ENCODE measurements at places on chromosomes 3 and 15.

GRCh38 chr3:37762698-37763097, 99.0 kb upstream of the CTDSPL start:
- no peak for DNase-seq

DNA sequence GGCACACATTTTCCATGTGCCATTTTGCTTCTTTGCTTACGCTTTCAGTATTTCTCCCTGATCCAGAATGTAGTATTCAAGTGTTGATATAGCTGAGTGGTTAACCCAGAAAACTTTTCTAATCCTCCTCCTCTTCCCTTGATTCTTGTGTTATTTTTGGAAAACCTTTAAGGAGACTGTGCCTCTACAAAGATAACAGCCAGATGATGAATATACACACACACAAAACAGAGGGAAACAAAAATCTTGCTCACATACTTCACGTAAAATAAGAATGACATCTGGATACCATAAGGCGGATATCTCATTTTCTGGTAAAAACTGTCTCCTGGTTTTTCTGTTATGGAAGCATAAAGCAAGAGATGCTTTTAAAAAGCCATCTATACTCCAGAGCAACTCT, 295.8 kb upstream of the THBS1 start:
- no peak for DNase-seq

DNA sequence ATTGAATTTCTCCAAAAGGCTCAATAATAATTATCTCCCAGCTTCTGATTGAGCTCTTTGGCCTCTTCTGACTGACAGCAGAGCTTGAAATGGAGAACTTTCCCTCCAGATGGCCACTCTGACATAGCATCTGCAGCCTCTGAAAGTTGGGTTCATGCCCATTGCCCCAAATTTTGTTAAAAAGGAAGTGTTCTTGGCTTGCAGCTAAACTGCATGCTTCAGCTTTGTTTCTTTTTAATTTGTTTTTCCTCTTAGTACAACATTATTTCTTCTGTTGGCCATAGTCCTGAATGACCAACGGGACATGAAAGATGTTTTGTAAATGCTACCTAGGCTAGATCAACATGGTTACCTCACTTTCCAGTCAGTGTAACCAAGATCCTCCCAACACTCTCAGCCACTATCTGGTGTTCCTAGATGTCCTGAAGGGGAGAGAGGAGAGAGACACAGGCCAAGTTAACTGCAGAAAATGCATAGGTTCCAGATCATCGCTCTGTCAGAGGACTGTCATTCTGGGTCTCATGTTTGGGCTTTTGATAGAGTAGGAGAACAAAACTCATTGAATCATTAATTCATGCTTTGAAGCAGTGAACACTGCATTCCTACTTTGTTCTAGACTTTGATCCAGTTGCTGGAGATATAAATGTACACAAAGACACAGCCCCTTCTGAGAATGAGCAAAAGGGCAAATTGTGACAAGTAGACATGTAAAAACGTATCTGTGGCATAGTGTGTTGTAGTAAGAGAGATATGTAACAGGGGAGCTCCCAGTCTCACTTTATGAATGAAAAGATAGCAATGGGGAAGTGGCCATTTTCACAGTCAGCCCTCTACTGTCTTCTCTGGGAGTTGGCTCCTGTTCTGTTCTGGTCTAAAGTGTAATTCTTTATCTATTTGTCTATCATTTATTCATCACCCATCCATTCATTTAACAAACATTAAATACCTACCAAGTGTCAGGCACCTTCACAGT, 156.2 kb downstream of the ZNF621 start:
- DNase-seq: no peak

GRCh38 chr3:46693038-46693891, at the start of gene ALS2CL:
ALS2CL (minus strand) TSS chr3:46693679; CDS start chr3:46689440, 4,239 bp downstream.
- DNase-seq: no peak

GRCh38 chr3:20682573-20682972, 496.6 kb upstream of the SGO1 start:
- no peak for DNase-seq

GRCh38 chr3:34351882-34352777, 553.7 kb downstream of the PDCD6IP start:
- no peak for DNase-seq

DNA sequence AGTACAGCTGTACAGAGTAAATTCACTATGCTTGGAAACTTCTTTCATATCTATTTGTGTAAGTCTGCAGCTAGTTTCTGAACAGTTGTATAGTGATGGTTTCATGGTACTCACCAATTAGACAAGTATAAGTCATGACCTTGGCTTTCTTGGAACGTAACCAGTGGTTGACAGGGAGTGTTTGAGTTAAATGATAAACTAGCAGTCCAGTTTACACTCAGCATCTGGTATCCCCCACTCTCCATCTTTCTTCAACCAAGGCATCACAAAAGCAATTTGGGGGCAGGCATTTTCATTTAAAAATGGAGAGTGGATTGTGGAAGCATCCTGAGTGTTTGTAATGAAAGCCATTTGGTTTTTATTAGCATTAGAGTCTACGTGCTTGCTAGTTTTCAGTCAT, 26.0 kb downstream of the MME start:
- DNase-seq: no peak

DNA sequence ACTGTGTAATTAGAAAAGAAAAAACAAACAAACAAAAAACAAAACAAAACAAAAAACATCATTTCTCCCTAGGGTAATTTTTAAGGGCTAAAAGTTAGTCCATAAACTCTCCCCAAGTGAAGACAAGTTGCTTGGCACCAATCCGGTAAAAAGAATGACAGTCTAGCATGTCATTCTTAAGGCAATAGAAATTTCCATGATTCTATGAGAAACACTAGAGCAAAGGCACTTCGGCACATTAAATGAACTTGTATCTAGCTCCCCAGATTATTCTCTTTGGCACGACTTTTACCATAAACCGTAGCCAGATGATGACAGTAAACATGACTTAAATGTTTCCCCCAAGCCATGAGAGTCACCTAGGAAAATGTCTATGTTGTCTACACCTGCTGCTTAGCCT, 10.1 kb downstream of the COL8A1 start:
- DNase-seq: no peak

- DNase-seq: no peak
These were observed 2.9 kb upstream of the GMNC start for GRCh38 chr3:190865419-190865818.

- DNase-seq: no peak
These were observed 17.4 kb downstream of the FYCO1 start for GRCh38 chr3:45978006-45978761.

- DNase-seq: no peak
These were observed 91.3 kb downstream of the THBS1 start for GRCh38 chr15:39672184-39672583.

- no peak for DNase-seq
These were observed 23.9 kb upstream of the RHO start for GRCh38 chr3:129504471-129505100.

GRCh38 chr15:36948982-36949381, 151.4 kb downstream of the MEIS2 start:
- no peak for DNase-seq

GRCh38 chr3:184710870-184711492, 883 bp downstream of the MAGEF1 start:
- no peak for DNase-seq

GRCh38 chr15:28265334-28266019, 56.5 kb downstream of the HERC2 start:
- no peak for DNase-seq

DNA sequence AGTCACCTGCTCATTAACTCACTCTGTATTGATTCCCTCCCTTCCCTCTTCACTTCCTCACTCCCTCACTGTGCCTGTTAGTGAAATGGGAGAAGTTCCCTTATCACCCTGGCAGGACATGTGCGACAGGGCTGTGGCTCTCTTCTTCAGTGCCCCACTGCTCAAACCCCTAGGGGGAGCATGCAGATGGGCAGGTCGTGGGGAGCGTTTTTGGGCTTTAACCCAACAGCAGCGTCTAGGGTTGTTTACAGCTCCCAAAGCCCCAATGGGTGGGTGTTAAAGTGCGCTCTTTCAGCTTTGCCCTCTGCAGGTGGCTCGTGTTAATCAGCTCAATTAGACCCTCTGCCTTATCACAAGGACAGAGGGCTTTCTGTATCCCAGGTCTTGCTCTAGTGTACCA, 447.8 kb upstream of the PROK2 start:
- no peak for DNase-seq

- no peak for DNase-seq
These were observed 141.4 kb upstream of the TOPAZ1 start for GRCh38 chr3:44100298-44100695.

GRCh38 chr3:188559072-188559429, 405.1 kb downstream of the LPP start:
- DNase-seq: no peak

DNA sequence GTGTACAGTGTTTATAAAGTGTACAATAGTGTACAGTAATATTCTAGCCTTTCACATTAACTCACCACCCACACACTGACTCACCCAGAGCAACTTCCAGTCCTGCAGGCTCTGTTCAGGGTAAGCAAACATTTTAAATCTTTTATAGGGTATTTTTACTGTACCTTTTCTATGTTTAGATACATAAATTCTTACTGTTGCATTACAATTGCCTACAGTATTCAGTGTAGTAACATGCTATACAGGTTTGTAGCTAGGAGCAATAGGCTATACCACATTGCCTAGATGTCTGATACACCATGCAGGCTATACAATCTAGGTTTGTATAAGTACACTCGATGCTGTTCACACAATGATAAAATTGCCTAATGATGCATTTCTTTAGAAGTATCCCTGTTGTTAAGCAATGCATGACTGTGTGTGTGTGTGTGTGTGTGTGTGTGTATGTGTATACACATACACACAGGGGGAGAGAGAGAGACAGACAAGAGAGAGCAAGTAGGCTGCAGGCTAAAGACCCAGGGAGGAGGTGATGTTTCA, 72.5 kb upstream of the PRR23C start:
- DNase-seq: no peak

- DNase-seq: no peak
These were observed 13.4 kb upstream of the ITGA11 start for GRCh38 chr15:68445351-68445750.

- no peak for DNase-seq
These were observed 27.1 kb upstream of the C3orf49 start for GRCh38 chr3:63791974-63792373.

DNA sequence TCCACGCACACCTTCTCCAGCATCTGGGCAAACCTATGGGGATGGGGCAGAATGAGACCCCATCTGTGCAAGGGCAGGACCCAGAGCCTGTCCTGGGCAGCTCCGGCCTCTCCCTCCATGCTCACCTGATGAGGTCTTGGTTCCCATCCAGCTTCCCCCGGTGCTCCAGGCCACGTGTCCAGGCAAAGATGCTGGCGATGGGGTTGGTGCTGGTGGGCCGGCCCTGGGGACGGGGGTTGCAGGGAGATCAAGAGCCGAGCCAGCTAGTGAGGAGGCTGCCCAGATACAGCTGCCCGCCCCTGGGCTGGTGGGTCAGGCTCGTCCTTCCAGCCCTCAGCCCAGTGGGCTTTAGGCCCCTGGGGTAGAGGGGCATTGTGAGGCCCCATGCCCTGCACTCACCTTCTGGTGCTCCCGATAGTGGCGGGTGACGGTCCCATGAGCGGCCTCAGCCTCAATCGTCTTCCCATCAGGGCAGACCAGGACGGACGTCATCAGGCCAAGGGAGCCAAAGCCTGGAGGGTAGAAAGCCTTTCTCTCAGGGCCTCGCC, 17.3 kb downstream of the IDH2 start:
- DNase-seq: no peak

- DNase-seq: no peak
These were observed 50.0 kb upstream of the SECISBP2L start for GRCh38 chr15:49096090-49096750.

DNA sequence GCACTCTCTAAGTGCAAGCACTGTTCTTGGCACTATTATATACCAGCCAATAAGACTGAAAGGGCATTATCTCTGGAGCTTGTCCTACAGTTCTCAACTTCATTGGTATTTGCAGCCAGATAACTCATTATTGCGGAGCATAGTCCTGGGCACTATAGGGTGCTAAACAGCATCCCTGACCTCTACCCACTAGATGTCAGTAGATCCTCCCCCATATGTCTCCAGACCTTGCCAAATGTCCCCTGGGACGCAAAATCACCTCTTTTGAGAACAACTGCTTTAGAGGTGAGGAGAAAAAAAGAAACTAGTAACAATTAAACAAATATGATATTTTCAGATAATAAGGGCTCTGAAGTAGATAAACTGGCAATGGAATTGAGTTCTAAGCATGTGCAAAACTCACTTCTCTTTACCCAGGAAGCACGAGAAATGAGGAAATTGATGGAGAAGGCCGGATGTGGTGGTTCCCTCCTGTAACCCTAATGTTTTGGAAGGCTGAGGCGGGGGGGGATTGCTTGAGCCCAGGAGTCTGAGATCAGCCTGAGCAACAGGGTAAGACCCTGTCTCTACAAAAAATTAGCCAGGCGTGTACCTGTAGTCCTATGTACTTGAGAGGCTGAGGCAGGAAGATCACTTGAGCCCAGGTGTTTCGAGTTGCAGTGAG, 61.4 kb downstream of the FRMD4B start:
- DNase-seq: no peak

DNA sequence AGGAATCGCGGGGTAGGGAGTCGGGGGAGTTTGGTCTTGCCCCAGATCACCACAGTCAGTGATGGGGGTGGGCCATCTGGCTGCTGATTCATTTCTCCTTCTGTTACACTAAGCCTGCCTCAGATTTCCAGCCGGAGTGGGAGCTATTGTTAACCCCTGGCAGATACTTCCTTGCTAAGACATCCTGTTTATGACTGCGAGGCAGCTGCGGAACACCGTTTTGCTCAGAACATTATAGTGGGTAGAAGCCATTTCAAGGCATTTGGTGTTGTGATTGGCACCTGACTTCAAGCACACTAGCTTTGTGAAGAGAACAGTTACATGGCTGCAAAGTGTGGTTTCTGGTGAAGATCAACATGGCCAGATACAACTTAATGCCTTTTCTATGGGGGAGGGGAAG, 73.8 kb downstream of the FLNB start:
- no peak for DNase-seq

GRCh38 chr3:140753865-140754754, 76.2 kb downstream of the TRIM42 start:
- DNase-seq: no peak

DNA sequence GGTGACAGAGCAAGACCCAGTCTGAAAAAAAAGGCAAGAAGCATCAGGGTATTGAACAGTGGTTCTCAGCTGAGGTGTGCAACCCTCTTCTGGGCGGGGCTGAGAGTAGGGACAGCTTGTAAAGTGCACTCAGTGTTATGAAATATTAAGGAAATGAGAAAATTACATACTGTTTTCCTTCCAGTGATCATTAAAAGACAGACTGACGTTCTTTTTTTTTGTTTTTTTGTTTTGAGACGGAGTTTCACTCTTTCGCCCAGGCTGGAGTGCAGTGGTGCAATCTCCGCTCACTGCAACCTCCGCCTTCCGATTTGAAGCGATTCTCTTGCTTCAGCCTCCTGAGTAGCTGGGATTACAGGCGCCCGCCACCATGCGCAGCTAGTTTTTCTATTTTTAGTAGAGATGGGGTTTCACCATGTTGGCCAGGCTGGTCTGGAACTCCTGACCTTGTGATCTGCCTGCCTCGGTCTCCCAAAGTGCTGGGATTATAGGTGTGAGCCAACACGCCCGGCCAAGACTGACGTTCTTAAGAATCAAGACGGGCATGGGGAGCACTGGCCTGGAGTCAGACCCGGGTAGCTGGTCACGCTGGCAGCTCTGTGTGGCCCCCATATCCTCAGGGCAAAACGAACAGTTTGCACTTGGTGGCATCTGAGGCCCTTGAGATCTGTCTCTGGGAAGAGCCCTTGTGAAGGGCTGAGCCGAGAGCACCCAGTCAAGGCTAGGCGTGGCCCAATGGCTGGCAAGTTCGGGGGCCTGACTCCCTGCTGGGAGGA, 11.4 kb downstream of the MAN2A2 start:
- no peak for DNase-seq

Data from cortex of kidney (tissue), 1 donor.